Activated CD8-positive, alpha-beta memory T cell treated with anti-CD3 and anti-CD28 coated beads for 48 hours (primary cell): ENCODE measurements at places on chromosomes 6 and 20.

DNA sequence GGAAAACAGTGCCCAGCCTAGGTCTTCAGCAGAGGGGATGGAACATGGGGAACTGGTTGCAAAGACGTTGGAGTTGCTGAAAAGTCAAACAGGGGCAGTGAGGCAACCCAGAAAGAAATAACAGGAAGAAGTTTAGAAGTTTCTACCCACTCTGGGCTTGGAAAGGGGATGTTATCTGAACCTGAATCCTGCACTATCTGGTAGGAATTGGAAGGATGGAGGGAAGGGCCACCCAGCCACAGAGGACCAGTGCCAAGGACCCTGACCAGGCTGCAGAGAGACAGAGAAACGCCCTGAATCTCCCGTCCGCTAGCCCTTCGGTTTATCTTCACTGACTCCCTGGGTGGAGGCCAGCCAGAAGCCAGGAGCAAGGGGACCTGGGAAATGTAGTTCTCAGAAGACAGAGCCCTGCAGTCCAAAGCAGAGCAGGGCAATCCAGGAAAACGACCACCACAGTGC is 217.3 kb upstream of the RREB1 start:
- DNase-seq: no peak

- DNase-seq: no peak
These were observed 34.5 kb downstream of the APCDD1L start for GRCh38 chr20:58480551-58481336.

- no peak for DNase-seq
These were observed 64.8 kb upstream of the TMEM30A start for GRCh38 chr6:75349262-75349984.

- no peak for DNase-seq
These were observed 151.5 kb upstream of the ATXN1 start for GRCh38 chr6:16912756-16913155.

DNA sequence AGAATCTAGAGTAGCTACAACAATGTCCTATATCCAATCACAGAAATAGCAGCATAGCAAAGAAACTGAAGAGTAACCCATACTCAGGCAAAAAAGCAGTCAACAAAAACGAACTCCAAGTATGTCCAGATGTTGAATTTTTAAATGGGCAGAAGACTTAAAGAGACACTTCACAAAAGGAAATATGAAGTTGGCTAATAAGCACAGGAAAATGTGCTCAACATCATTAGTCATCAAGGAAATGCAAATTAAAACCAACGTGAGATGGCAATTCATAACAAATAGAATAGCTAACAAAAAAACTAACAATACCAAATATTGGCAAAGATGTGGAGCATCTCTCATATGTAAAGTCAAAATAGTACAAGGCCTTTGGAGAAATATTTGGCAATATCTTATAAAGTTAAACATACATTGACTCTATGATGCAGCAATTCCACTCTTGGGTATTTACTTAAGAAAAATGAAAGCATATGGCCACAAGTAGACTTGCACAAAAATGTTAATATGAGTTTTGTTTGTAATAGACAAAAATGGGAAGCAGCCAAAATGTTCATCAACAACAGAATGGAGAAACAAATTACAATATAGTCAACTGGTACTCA is 37.7 kb downstream of the FRK start:
- DNase-seq: no peak

DNA sequence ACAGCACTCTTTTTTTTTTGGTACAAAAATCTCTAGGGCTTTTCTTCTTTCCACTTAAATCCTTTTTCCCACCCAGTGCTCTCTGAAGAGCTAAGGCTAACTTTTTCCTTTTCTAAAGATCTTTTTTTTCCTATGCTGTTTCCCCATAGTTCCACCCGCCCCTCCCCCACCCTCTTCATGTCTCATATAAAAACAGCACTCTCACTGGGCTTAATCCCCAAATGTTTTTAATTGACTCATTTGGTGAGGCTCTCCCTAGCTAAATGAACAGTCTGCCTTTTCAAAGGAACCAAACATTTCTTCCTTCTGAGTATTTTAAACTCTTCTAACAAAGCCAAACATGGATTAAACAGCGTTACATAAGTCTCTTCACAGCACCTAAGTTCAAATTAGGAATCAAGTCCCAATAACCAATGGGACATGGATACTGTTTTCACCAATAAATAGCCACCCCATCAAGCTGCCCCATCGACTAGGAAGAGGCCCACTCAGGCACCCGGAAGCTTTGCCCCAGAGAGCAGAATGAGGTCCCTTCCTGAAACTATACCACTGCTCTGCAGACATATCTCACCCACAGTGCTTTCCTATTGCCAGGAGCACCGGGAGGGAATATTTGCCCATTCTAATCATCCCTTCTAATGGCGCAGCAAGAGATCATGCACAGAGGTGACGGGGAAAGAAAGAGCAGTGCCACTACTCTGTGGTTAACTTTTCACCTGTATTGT is 63.7 kb downstream of the ATXN1 start:
- DNase-seq: no peak

DNA sequence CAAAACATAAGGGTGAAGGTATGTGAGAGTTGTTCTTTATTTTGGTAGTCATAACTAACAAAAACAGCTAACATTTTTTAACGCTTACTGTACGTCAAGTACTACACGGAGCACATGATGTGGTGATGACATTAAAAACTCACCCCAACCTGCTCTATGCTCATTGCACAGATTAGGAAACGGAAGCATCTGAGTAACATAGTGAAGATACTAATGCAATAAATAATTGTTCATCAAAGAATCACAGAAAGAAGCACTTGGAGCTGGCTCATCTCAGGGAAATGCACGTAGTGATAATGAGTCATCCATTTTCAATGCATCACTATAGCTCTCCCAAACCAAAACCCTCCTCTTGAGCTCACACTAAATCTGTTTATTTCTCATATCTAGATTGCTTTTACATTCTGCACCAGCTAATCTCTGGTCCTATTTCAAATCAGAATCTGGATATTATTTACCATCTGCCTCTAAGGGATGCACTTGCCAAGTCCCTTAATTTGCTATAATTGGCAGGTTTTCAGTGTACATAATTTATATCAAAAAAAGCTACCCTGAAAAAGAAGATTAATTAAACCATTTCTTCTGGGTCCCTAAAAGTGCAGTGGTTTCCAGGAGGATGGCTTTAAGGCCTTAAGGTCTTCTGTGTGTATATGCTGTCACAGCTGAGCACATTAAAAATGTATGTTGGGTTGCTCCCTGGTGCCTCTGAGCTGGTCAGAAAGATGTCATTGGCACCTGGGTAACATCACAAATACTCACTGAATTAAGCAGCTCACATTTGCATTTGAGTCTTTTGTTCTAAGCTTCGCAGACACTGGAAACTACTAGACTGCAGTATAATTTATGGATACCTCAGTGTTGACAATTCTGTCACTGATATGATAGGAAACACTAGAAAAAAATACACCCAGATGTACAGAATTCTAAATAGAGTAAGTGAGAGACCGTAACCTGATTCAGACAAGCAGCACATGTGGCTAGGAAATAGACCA is 677.4 kb upstream of the CITED2 start:
- DNase-seq: no peak
